ENCODE measurements at places on chromosomes 11 and 22.

DNA sequence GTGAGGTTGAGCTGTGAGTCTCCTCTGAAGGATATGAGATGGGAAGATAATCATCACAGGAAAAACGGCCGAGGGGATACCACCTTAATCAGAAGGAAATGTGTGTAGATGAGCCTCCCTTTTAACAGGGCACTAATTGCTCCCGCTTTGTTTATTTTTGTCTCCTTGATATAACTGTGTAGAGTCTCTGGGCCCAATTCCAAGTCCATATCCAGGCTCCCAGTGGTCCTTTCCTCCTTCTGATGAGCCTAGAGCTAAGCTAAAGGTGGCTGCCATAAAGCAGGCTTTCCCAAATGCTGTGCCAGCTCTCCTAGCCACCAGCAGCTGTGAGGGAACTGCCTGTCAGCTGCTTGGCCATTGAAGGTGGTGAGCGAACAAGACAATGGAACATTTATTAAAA, 17.1 kb upstream of the CCDC90B start:
- DNase-seq = no peak

GRCh38 chr22:49946612-49947295, 13.8 kb upstream of the PIM3 start:
- no peak for DNase-seq

- DNase-seq = no peak
These were observed 61.1 kb downstream of the CHRDL2 start for GRCh38 chr11:74670171-74670570.

DNA sequence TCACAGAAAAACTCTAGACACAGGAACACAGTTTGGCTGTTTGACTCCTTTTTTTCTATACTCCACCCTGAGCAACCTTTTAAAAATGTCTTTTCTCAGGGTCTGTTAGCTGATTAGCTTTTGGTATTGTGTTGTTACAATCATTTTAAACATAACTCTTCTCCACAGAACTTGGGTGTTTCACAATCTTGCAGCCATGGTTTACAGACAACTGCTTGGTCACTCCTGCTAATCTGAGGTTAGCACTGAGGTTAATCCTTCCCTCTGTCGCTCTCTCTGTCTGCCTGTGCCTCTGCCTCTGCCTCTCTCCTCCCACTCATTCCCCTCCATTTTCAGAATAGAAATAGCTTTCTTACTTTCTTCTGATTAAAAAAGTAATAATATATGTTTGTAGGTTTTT, 62.4 kb upstream of the ZBED5 start:
- no peak for DNase-seq

GRCh38 chr22:44689915-44690524, 12.0 kb upstream of the PRR5 start:
- DNase-seq = no peak

DNA sequence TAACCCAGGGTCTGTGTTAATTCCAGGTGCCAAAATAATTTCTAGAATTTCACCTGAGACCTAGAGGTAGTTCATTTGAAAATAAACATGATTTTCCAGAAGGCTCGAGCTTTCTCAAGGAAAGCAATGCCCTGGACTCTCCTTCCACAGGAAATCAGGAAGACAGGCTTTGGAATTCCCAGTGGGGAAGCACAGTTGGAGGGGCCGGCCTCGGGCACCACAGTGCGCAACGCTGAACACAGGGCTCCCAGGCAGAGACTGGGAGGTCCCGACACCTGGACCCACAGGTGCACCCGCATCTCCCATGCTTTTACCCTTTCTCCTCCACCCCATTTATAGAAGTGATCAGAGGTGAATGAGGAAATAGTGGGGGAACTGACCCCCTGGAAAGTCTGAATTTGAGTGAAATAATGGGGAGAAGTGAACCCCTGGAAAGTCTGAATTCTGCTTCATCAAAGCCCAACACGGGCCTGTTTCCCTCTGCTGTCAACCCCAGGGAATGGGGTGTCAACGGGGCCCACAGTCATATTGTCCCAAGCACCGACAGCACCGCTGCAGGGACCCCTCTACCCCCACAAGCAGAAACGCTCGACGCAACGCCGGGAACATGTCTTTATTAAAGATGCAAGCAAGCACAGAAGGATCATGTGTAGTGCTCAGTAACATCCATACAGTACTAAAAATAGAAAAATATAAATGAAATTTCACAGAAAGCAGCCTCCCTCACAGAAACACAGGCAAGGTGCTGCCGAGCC, 12.0 kb upstream of the EFCAB6 start:
- no peak for DNase-seq

- DNase-seq = no peak
These were observed 188.5 kb downstream of the MPPED1 start for GRCh38 chr22:43600265-43600664.

DNA sequence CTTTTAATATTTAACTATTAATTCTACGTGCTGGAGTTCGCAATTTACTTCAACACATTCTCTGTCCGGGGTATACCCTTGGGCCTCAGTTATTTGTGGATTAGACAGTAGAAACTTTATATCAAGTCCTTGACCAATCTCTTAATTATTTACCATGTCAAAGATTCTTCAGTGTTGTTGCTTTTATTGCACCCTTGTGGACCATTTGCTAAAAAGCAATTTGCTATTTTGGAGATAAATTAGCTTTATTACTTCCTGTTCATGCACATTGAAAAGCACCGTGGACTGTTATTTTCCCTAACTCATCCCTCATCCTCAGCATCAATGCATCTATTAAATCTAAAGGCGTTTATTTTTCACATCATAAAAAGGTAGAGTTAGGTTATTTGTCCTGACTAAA, 609.9 kb downstream of the CNTN5 start:
- DNase-seq = no peak

DNA sequence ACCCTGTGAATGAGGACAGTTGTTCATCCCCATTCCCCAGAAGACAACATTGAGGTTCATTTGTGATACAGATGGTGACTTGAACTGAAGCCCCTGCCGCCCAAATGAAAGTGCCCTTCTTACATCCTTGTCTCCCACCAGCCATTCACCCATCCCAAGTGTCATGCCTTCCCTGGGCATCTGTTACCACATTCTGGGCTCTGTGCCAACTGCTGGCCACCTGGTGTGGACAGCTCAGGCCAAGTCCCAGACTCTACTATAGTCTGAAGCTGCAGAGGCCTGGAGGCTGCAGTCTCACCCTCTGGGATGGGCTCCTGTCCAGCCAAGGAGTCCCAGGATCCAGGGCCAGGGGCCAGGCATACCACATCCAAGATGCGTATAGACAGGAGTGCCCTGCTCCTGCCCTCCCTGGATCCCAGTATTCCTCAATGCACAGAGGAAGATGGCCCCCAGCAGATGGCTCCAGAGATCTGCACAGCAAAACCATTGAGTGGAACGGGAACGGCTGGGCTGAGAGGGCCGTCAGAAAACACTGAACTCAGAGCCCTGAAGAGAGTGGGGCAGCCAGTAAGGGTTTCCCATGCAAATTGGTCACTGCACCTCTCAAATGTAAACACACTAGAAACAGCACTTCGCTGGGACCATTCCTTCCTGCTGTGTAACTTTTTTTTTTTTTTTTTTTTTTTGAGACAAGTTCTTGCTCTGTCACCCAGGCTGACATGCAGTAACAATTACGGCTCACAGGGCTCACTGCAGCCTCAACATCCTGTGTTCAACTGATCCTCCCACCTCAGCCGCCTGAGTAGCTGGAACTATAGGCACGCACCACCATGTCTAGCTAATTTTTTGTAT, 22.8 kb downstream of the ARRB1 start:
- DNase-seq = peak; percentile 89

- DNase-seq = no peak
These were observed 95.8 kb upstream of the ALKBH3 start for GRCh38 chr11:43784866-43785265.

DNA sequence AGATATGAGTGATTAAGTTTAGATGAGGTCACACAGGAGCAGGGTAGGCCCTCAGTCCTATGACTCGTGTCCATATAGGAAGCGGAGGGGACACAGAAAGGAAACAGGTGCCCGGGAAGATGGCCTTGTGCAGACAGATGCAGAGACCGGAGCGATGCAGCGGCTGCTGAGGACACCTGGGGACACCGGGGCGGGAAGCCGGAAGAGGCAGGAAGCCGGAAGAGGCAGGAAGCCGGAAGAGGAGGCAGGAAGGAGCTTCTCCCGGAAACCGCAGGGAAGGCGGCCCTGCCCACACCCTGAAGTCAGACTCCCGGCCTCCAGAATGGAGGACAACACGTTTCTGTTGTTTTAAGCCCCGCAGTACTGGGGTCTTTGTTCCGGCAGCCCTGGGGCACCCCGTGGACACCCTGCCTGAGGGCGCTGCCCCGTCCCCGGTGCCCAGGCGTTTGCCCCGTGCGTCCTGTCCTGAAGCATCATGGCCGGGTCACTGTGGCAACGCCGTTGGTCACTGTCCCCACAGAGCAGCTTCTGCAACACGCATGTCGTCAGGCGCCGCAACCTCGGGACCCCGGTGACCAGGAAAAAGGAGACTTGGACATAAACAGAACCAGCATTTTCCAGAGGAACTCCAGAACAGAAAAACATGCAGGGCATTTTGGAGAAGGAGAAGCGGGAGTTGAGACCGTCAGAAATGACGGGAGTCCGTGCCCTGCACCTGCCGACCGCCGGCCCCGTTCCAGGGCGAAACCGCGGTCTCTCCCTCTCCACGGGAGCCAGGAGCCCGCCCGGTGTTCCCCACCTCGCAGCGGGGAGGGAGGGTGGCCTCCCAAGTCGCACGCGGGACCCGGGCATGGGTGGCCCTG, 103.4 kb downstream of the BRD1 start:
- no peak for DNase-seq

GRCh38 chr11:110076371-110076965, 16.7 kb upstream of the ZC3H12C start:
- no peak for DNase-seq

GRCh38 chr11:58963551-58964104, 24.3 kb downstream of the GLYATL1 start:
- DNase-seq = no peak

DNA sequence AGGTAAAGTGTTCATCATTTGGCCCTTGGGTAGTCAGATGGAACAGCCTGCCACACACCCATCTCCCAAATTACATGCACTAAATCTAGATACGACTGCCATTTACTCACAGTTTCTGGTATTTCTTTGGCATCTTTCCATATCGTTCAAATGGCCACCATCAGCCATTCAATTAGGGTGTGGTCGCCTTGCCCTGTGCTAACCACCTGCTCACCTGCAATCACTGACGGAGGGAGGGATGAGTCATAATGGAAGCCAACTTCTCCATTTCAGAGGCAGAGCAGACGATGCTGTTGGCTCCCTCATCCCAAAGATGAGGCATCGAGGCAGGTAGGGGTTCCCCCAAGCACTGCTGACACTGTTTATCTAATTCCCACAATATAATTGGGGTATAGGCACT, 14.6 kb downstream of the MS4A6A start:
- DNase-seq = no peak

GRCh38 chr22:42178910-42179519, 48.4 kb upstream of the CYP2D6 start:
- no peak for DNase-seq

- DNase-seq = no peak
These were observed 5.7 kb downstream of the PIK3IP1 start for GRCh38 chr22:31286360-31287255.

DNA sequence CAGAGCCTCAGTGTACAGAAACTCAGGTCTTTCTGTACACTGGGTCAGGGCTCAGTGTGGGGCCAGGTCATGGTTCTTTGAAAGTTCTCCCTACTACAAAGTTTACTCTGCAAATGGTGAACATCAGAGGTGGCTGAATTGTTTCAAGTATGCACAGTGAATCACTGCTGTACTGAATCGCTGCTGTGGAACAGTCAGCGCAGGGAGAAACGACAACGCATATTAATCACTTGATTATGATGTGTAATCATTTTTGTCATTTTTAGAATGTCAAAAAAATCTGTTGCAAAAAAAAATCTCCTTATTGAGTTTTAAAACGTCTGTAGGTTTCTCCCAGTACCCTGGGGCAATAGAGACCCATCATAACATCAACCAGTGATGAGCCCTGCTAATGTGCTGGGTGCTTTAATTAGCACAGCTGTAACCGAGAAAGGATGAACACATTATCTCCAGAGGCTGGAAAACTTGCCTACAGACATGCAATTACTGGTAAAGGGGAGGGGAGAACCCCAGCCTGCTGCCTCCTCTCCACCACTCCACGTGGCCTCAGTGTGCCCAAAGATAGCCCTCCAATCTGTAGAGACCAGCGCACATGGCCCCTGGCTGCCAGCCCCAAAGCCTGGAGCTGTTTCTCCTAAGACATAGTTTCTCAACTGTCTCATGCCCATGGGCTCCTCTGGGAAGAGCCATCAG, 12.8 kb downstream of the ARRB1 start:
- peak; percentile 71 for DNase-seq

DNA sequence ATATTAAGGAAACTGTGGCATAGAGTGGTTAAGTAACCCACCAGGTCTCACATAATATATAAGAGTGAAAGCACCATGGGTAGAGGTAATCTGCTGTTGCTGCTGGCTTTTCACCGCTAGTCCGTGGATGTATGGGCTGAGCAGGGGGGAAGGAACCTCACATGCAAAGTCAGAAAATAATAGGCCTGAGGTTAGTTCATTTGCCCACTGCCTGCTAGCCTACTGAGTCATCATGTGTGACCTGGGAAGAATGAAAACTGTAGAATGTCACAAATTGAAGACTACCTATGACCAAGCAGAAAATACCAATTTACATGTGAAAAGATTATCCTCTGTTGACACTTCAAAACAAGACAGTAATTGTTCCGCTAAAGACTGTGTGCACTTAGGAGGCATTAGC, 560.1 kb upstream of the FAT3 start:
- no peak for DNase-seq

- DNase-seq = peak; percentile 81
These were observed 3.9 kb upstream of the ABCG4 start for GRCh38 chr11:119144825-119145486.

DNA sequence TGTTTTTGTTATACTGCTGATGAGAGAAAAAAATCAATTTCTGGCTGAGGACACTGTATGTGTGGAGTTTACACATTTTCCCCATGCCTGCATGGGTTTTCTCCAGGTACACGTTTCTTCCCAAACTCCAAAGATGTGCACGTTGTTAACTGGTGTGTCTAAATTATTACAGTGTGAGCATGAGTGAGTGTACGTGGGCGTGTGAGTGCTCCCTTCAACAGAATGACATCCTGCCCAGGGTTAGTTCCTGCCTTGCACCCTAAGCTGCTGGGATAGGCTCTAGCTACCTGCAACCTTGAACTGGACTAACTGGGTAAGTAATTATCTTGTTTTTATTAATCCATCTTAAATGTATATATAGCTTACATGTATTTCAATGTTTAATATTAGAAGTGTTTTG, 5.5 kb downstream of the NPAT start:
- DNase-seq = no peak

GRCh38 chr11:77471558-77472193, 2.2 kb downstream of the PAK1 start:
- DNase-seq = peak; percentile 51

- DNase-seq = no peak
These were observed 43.2 kb upstream of the CREB3L1 start for GRCh38 chr11:46234311-46234710.

DNA sequence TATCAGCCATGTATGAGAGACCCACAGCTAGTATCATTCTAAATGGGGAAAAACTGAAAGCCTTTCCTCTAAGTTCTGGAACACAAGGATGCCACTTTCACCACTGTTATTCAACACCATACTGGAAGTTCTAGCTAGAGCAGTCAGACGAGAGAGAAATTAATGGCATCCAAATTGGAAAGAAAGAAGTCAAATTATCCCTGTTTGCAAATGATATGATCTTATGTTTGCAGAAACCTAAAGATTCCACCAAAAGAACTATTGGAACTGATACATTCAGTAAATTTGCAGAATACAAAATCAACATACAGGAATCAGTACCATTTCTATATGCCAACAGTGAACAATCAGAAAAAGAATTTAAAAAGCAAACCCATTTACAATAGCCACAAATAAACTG, 226.0 kb downstream of the TRPC6 start:
- no peak for DNase-seq
